ENCODE measurements at places on chromosomes 13 and 19. TPM values are rescaled to one million over a fixed set of nuclear protein-coding genes. Genes with fewer than 3 reads are reported as not detected.

The LILRB1 gene
- total RNA-seq = 3.0 TPM

The GPR4 gene
- 6.8 TPM for total RNA-seq

The CYP4F11 gene
- 12.1 TPM for total RNA-seq

The DCLK1 gene
- 238 TPM for total RNA-seq

The LGALS7B gene
- not detected for total RNA-seq

The QPCTL gene
- total RNA-seq = 9.0 TPM

The CGB5 gene
- not detected for total RNA-seq

The CAPN12 gene
- total RNA-seq = 2.4 TPM

The ATP4A gene
- 1.4 TPM for total RNA-seq

The GRIK5 gene
- 63.6 TPM for total RNA-seq

The DZIP1 gene
- 102 TPM for total RNA-seq

The TNFRSF19 gene
- 4.5 TPM for total RNA-seq

The CGB2 gene
- total RNA-seq = not detected

The METTL21C gene
- total RNA-seq = 4.1 TPM

The SLC5A5 gene
- 2.0 TPM for total RNA-seq

The CLDND2 gene
- 3.5 TPM for total RNA-seq

The ATXN8OS gene
- total RNA-seq = not detected

The KRTDAP gene
- total RNA-seq = not detected

The CYP4F3 gene
- total RNA-seq = 2.5 TPM

The IGLON5 gene
- total RNA-seq = 22.0 TPM

The FUT1 gene
- 6.0 TPM for total RNA-seq

The P2RY11 gene
- 23.2 TPM for total RNA-seq

The FLT1 gene
- 115 TPM for total RNA-seq

The SSC5D gene
- 2.3 TPM for total RNA-seq

The DIAPH3 gene
- 1.5 TPM for total RNA-seq

The LENG9 gene
- total RNA-seq = 4.8 TPM

The PCDH9 gene
- 196 TPM for total RNA-seq

The ZNF77 gene
- 5.7 TPM for total RNA-seq

The PRKD2 gene
- 23.4 TPM for total RNA-seq

The PSG6 gene
- not detected for total RNA-seq

The IGFL1 gene
- total RNA-seq = not detected

The FPR1 gene
- 14.1 TPM for total RNA-seq

The GIPC3 gene
- 0.80 TPM for total RNA-seq
